ENCODE measurements at places on chromosomes 13 and 19.

DNA sequence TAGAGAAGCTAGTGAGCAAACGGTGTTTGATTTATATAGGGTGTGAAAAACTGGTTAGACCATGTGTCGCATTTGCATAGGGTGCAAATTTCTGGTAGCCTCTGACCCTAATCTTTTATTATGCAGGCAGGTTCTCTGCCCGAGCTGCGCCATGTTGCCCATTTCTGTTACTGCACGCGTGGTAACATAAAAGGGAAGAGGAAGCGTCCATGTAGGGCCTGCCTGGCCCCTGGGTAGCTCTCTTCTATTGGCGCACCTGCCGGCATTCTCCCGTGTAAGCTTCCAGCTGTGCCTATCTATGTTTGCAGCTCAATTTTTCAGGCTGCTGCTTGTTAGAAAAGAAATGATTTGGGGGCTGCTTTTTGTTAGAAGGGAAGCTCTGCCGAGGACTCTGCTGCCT is 14.0 kb upstream of the CD70 start:
- DNase-seq = no peak

DNA sequence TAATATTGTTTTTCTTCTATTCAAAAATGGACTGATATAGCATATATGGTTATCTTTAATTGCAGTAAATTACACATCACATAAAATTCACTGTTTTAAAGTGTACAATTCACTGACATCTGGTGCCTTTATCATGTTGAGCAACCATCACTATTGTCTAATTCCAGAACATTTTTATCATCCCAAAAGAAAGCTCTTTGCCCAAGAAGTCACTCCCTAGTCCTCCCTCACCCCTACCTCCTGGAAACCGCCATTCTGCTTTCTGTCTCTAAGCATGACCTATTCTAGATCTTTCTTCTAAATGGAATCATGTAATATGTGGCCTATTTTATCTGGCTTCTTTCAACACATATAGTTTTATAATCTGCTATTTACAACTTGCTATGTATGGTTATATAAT is 525.6 kb downstream of the DCT start:
- no peak for DNase-seq

DNA sequence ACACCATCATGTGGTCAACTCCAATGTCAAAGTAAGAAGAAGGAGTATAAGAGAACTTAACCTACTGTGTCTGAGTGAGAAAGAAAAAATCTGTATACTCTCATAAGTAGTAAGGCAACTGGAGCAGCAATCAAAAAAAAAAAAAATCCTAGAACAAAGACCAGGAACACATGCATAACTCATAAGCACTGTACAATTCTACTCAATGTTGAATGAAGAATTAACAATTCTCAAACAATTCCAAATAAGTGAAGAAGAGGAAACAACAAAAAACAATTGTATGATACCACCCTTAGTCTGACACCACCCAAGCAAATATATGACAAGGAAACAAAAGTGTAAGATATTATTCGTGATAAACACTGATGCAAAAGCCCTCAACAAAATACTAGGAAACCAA is 24.6 kb downstream of the ZNF160 start:
- no peak for DNase-seq

DNA sequence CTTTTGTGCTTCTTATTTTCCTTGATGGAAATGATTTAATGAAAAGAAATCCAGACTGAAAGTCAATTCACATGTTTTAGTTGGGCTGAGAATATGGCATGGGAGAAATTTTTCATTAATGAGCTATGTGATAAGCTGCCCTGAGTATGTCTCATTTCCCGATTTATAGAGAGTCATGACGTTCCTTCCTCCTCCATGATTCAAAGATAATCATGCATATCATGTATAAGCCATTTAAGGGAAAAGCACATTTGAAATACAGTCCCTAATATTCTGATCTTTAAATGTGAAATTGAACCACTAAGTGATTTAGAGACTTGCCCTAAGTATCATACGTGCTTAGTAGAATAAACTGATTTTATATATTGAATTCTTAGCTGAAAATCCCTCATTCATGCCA is 840.9 kb downstream of the PCDH17 start:
- DNase-seq = no peak

DNA sequence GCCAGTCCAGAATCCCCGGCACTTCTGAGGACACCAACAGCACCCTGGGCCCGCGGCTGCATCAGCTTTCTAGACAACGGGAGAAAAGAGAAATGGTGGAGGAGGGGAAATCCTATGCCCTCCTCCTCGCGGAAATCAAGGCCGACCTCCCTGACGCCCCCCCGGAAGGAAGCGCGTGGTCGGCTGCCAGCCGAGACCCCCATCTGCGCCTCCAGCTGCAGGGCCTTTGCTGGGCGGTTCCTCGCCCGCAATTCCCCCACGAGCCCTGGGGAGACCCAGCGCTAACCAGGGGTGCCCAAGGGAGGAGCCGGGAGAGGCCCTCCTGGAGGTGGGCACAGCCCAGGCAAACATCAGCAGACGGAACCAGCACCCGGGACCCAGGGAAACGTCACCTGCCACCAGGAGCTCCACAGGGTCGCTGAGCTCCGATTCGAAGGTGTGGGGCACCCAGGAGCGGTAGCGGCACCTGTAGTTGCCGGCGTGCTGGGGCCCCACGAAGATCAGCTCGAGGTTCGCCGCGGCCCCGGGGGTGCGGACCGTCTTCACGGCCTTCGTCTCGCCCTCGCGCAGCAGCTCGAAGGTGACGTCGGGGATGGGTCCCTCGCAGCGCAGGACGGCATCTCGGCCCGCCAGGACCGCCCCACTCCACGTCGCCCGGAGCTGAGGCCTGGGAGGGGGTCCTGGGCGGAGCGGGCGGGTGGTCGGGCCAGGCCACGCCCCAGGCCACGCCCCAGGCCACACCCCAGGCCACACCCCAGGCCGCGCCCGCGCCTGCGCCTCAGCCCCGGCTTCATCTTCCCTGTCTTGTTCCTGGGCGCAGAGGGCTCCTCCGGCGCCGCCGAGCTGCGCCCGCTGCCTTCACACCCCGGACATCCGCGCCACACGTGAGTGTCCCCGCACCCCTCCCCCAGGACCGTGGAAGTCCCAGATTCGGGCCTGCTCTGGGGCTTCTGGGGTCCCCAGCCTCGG is 6.0 kb downstream of the A1BG start:
- peak; percentile 67 for DNase-seq

DNA sequence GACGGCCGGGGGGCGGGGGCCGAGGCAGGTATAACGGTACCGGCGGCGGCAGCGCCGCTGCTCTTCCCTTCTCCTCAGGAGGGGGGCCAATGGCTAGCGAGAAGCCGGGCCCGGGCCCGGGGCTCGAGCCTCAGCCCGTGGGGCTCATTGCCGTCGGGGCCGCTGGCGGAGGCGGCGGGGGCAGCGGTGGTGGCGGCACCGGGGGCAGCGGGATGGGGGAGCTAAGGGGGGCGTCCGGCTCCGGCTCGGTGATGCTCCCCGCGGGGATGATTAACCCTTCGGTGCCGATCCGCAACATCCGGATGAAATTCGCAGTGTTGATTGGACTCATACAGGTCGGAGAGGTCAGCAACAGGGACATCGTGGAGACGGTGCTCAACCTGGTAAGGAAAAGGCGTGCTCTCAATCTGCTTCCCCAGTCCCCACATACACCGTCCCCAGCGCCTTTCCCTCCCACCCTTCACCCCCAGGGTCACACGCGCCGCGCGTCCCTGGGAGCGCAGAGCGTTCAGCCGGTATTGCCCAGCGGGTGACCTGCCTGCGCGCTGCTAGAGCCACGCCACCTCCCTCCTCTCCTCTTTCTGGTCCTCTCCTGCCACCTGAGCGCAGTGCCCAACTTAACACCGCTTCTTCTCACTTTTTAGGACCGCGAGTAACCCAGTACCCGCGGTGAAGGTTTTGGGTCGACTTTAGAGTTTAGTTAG is 814 bp downstream of the NBEA start:
- DNase-seq = peak; percentile 61

DNA sequence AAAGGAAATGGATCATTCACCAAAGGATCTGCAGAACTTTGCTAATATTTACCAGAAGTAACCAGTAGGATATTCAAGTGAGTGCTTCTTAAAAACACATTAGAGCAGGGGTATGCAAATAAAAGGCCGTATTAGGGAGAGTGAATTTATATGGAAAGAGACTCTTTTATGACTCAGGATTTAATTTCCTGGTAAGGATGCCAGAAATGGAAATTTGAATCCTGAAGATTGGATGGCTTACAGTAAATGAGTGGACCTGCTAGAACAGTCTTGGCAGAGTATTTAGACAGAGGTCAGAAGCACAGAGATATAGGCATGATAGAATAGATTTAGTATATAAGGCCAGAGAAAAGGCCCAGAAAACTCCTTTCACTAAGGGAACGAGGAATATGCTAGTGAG is 201.6 kb downstream of the SLITRK5 start:
- no peak for DNase-seq

DNA sequence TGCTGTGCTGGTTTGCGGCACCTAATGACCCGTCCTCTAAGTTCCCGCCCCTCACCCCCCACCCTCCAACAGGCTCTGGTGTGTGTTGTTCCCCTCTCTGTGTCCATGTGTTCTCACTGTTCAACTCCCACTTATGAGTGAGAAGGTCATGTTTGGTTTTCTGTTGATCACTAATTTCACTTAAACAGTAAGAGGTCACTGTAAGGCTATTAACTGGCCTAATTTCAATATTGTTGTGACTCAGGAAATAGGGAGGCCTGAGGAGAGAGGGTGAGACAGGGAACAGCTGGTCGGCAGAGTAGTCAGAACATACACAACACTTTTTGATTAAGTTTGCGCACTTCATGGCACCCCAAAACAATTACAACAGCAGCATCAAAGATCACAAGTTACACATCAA is 15.6 kb downstream of the TUBGCP3 start:
- no peak for DNase-seq

DNA sequence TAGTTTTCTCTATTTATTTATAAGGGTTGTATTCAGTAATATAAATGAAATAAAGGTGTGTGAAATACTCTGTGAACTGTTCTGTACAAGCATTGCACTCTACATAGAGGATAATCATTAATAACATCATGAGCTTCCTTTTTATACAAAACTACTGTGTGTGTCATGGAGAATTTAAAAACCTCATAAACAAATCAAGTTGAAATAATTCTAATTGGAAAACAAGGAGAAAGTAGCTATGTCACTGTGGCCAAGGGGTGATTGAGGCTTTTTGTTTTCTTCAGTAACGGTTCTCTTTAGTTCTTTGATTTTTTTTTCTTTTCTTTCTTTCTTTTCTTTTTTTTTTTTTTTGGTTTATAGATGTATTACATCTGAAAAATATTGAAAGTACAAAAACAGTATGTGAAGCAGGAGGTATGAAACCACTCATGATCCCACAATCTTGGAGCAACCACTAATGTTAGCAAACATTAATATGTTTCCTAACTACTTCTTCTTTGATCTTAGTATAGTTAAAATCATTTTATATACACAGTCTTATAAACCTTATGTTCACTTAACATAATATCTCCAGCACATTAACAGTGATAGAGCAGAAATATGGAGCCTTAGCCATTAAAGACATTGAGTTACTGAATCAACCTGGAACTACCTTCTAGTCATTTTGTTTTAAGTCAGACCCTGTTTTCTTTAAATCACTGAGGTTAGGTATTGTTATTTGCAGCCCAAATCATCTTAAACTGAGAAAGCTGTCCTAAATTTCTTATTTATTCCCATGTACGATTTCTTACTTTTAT is 45.4 kb downstream of the WDFY2 start:
- DNase-seq = no peak

GRCh38 chr19:42235181-42235580 is 7.2 kb downstream of the GSK3A start:
- no peak for DNase-seq

GRCh38 chr13:72523049-72523448 is 204.4 kb downstream of the MZT1 start:
- DNase-seq = no peak
